Karpas-422 (cell line): ENCODE measurements at places on chromosomes 1 and 21.

DNA sequence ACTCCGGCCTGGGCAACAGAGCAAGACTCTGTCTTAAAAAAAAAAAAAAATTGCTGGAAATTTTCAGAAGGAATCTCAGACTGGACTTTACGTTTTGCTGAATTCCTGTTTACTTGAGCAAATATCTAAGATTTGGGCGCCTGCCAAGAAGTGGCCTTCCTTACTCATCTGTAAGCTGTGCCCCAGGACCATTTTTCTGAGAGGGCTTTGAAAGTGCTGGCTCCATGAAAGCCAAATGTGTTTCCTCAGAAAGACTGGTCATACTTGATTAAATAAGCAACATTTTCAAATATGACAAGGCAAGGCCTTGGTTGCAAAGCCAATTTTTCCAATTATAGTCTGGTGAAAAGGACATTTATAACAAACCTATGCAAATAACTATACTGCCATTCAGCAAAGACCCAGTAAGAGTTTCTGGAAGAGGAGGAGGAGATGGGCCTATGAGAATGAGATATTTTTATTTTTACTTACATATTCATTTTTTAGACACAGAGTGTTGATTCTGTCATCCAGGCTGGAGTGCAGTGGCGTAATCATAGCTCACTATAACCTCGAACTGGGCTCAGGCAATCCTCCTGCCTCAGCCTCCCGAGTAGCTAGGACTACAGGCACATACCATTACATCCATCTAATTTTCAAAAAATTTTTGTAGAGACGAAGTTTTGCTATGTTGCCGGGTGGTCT, 56.3 kb upstream of the HTR1D start:
- no peak for DNase-seq

- DNase-seq: no peak
These were observed 10.7 kb downstream of the NEGR1 start for GRCh38 chr1:72271555-72272085.

- DNase-seq: peak; percentile 56
These were observed 1.6 kb downstream of the LMO4 start for GRCh38 chr1:87330057-87330884.

GRCh38 chr1:2416403-2416802, 4.0 kb upstream of the PEX10 start:
- no peak for DNase-seq

GRCh38 chr1:201490708-201491131, 16.2 kb downstream of the CSRP1 start:
- DNase-seq: no peak

DNA sequence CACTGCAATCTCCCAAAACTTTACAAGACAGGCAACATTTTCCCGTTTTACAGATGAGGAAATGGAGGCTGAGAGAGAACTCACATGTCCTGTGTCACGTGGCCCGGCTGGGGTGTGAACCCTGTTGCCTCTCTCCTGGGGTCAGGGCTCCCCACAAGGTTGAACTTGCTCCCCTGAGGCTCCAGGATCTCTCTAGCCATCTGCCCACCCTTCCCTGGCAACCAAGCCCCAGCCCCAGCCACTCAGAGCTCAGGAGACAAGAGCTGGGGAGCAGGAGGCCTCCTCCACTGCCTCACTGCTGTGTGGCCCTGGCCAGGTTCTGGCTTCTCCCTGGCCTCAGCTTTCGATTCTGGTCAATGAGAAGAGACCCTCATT, 11.8 kb downstream of the LAPTM5 start:
- no peak for DNase-seq

- no peak for DNase-seq
These were observed 83.6 kb downstream of the PRDM2 start for GRCh38 chr1:13783551-13783950.

GRCh38 chr1:211680752-211681327, 5.4 kb upstream of the NEK2 start:
- peak; percentile 94 for DNase-seq

GRCh38 chr1:47031585-47031984, 8.1 kb downstream of the CYP4X1 start:
- DNase-seq: no peak

DNA sequence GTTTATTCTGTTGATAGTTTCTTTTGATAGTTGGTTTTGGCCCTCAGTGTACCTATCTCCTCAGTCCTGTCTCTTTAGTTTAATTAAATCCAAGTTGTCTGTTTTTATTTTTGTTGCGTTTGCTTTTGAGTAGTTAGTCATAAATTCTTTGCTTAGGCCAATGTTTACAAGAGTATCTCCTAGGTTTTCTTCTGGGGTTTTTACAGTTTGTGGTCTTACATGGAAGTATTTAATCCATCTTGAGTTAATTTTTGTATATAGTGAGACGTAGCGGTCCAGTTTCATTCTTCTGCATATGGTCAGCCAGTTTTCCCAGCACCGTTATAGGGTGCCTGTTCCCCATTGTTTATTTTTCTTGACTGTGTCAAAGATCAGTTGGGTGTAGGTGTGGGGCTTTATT, 139.4 kb downstream of the POU2F1 start:
- DNase-seq: no peak

DNA sequence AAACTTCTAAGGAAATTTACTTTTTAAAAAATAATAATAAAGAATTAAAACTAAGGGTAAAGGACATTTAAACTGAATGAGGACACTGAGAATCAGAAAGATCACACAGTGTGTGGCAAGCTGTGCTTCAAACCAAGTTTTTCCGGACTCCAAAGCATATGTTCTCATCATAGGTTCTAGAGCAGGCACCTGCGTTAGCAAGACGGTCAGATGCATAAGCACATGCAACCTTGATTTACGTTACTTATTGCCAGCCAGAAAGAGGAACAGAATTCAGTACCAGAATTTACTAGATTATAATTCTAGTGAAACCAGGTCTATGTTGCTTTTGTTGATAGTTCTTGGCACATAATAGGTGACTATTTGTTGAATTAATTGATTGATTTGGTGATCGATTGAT, 6.2 kb upstream of the LBR start:
- no peak for DNase-seq

DNA sequence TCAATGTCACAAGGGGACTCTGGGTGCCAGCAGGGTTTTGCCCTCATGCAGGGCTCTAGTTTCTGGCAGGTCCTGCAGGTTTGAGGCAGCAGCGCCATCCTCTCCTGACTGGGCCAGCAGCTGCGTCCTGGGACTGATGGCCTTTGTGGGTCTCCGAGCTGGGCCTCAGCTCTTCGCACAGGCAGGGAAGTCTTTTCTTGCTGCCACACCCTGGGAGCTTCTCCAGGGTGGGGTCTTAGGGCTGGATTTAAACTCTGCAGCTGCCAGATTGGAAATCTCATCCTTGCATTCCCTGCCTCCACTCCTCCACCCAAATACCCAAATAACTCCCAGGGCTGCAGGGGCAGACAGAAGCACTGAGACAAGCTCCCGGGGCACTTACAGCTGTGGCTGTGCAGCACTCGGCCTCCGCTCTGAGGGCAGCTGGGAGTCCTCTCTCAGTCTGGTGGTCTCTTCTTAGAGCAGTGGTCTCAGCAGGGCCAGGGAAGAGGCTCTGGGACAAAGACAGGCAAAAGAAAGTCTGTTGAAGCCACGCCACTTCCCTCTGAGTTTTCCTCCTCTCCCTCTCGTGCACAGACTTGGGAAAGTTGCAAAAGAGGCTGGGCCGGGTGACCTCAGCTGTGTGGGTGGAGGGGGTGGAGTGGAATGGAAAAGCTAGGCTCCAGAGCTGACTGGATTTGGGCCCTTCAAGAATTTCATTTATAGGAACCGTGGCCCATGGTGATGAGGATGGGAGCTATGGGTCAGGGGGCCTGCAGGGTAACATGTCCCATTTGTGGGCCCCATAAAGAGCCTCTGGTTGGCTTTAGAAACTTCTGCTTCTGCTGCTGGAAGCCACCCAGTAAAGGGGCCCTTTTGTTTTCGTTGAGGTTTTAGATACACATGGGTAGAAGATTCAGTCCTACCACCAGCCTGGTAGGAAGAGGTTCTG, at the start of gene RAB7B:
RAB7B (minus strand) TSS at position 525 of the 931 bp plus-strand sequence. CDS start 9,260 bp downstream, outside the sequence.
- DNase-seq: no peak

GRCh38 chr21:41901782-41902181, 22.6 kb upstream of the PRDM15 start:
- no peak for DNase-seq

DNA sequence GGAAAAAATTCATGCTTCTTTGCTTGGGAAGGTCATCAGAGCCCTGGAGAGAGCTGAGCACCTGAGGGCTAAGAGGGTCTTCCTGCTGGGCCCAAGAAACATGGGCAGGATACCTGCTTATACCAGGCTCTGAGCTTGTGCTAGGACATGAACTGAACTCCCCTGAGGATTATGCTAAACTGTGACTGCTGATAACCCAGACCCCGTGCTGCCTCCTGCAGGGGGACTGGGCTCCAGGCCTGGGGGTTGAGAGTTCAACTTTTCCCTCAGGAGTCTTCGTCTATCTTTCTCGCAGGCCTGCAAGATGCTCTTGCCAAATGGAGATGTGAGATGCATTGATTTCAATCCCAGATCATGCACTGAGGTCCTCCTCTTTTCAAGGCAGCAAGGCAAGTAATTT, 368.5 kb downstream of the HHAT start:
- no peak for DNase-seq

DNA sequence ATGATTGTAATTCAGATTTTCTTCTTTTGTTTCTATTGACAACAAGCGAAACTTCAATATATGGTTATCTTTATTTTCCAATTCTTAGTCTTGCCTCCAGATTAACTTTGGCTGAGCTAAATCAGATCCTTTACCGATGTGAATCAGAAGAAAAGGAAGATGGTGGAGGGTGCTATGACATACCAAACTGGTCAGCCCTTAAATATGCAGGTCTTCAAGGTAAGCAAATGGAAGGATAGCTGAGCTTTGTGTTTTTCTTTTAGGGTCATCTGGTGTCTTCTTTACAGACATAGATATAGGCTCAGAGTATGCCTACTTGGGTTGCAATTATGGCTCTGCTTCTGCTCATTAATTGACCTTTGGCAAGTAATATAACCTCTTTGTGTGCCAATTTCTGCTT, 37.7 kb downstream of the AGL start:
- no peak for DNase-seq

DNA sequence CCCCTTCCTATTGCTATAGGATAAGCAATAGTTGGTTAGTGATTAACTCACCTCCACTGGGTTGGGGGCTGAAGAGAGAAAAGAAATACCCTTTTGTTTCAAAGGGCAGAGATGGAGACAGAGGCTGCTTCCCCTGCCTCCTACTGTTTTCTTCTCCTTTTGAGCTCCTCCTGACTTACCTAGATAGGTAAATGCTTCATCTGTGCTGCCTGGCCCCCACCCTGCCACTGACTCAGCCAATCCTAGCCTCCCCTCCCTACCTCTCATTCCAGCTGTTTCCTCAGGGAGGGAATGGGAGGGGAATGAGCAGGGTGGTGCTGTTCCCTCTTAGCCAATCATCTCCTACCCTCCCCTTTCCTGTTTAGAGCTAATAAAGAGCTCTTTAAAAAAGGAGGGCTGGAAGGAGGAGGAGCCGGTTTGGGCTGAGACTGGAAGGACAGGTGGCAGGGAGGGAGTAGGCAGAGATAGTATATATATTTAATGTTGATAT, at the start of gene C1orf116:
C1orf116 (minus strand) TSS at position 229 of the 490 bp plus-strand sequence. CDS start 5,158 bp downstream, outside the sequence.
- DNase-seq: no peak

GRCh38 chr1:37473431-37474045, 842 bp upstream of the ZC3H12A start:
- DNase-seq: no peak

GRCh38 chr1:111602302-111602701, 17.3 kb upstream of the RAP1A start:
- DNase-seq: peak; percentile 72

- DNase-seq: no peak
These were observed 924.1 kb downstream of the LRRIQ3 start for GRCh38 chr1:73273886-73274285.
